NAMALWA (cell line): ENCODE measurements at places on chromosomes 7 and 10.

- no peak for DNase-seq
Measured at GRCh38 chr10:28354511-28354910, 51.6 kb upstream of the MPP7 start.

DNA sequence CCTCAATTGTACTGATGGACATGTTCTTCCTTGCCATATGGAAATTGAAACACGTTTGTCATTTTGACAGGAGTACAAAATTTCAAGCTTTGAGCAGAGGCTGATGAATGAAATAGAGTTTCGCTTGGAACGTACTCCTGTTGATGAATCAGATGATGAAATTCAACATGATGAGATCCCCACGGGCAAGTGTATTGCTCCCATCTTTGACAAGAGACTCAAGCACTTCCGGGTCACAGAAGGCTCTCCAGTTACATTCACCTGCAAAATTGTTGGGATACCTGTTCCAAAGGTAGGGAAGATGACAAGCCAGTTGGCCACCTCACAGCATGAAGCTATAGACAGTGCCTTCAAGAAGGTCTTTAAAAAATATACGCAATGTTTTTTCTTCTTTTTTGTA is 43.1 kb downstream of the ATOH7 start:
- no peak for DNase-seq

GRCh38 chr7:35334506-35334905 is 80.6 kb upstream of the TBX20 start:
- DNase-seq: no peak

DNA sequence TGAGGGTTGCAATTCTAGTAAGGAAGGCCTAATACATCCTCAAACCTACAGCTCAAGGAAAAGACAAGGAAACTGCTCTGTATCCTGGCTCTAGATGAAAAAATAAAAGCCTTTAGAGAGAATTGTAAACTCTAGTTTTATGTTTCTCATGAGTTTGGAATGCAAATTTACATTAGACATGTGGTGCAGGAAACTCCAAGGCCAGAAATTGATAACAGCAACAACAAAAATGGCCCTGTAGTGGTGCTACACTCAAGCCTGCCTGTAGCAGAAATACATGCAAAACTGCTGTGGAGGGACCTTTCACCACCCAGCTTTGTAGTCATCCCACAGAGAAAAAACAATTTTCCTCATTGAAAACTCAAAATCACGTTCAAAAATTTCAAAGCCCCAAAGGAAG is 546.7 kb upstream of the LRRN3 start:
- no peak for DNase-seq

- no peak for DNase-seq
Measured at GRCh38 chr10:127887541-127888415, 5.0 kb downstream of the CLRN3 start.

DNA sequence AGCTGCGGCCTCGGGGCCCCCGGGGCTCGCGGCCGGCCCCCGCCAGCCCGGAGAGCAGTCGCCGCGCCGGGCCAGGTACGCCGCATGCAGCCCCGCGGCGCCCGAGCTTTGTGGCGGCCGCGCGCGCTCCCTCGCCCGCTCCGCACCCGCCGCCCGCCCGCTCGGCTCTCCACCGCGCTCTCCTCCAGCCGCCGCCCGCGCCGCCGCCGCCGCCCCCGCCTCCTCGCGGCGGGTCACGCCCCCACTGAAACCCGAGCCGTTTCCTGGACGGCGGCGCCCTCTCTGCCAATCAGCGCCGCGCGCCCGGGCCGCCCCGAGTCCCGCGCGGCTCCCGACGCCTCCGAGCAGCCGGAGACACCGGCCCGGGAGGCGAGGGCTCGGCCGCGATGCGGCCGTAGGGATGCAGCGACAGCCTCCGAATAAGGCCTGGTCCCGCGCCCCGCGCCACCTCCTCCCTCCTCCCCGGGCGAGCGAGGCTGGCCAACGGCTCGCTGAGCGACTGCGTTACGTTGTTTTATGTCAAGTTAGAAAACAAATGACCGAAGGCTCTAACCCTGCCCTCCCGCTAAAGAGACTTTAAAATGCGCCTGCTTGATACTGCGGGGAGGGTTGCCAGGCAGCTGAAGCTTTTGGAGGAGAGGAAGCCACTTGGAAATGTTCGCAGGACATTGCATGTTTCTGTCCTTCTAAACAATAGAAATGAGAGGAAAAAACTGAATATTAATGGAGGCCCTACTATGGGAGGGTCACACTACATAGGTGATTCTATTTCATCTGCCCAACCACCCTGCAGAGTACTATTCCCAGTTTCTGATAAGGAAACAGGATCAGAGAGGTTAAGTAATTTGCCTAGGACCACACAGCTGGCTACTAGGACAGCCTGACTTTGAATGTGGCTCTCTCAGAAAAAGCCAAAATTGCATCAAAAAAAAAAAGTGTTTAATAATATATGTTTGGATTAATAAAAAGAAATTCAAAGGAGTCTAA is at the start of gene FGFR2:
Gene FGFR2 (minus strand): TSS at position 182 of the 987 bp plus-strand sequence. CDS start 4,627 bp downstream, outside the sequence.
- no peak for DNase-seq

- DNase-seq: peak; percentile 44
Measured at GRCh38 chr7:55271069-55271626, 94.0 kb upstream of the LANCL2 start.

DNA sequence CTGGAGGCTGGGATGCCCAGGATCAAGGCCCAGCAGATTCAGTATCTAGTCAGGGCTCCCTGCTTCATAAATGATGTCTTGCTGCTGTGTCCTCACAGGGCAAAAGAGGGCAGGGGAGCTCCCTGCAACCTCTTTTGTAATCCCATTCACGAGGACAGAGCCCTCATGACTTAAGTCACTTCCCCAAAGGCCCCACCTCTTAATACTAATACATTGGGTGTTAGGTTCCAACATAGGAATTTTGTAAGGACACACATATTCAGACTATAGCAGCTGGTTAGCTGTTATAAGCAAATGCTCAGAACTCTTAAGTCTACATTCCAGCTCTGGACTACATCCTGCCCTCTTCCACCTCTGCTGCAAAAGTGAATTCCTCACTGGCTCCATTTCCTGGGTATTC is 63.0 kb downstream of the VOPP1 start:
- no peak for DNase-seq

GRCh38 chr7:12127455-12127854 is 83.6 kb upstream of the TMEM106B start:
- no peak for DNase-seq

- DNase-seq: no peak
Measured at GRCh38 chr7:18976715-18977471, 140.5 kb downstream of the TWIST1 start.

- no peak for DNase-seq
Measured at GRCh38 chr10:34184939-34185386, 630.1 kb downstream of the PARD3 start.

- DNase-seq: no peak
Measured at GRCh38 chr10:48458662-48459048, 146.2 kb downstream of the ARHGAP22 start.

- no peak for DNase-seq
Measured at GRCh38 chr7:129896568-129897382, 56.0 kb downstream of the UBE2H start.

DNA sequence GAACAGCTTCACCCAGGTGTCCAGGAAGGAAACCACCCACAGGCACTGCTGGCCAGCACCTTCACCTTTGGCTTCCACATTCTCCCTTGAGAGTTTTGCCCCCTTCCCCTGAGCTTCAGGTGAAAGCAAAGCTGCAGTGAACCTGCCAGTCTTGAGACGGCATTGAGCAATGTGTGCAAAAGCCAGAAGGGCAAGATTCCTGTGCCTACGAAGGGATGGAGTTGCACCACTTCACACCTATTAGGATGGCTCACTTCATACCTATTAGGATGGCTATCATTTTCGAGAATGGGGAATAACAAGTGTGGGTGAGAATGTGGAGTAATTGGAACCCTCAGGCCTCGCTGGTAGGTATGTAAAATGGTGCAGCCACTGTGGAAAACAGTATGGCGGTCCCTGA is 7.2 kb downstream of the HABP2 start:
- no peak for DNase-seq

DNA sequence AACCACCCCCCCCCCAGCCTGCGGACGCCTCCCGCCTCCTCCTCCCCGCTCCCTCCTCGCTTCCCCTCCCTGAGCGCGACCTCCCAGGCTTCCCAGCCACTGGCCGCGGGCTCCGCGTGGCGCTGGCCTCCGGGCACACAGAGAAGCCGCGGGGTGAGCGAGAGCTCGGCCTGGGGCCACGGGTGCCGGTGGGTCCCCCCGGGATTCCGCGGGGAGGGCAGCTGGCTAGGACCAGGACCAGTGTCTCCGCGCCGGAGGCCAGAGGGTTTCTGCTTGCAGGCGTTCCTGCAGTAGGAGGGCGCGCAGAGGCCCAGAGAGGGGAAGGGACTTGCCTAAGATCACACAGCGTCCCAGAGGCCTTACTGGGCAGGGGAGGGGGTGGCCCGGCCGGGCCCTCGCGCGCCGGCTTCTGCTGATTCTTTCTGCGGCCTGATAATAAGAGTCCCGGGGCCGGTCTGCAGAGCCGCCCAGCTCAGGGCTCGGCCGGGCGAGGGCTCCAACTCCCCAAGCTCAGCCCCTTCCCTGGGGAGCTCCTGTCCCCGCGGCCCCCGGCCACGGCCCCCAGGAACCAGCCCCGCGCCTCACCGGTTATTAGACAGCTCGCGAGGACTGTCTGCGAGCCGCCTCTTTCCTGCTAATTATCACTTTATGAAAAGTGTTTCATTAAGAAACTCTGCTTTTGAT is 10.1 kb downstream of the UNCX start:
- no peak for DNase-seq

DNA sequence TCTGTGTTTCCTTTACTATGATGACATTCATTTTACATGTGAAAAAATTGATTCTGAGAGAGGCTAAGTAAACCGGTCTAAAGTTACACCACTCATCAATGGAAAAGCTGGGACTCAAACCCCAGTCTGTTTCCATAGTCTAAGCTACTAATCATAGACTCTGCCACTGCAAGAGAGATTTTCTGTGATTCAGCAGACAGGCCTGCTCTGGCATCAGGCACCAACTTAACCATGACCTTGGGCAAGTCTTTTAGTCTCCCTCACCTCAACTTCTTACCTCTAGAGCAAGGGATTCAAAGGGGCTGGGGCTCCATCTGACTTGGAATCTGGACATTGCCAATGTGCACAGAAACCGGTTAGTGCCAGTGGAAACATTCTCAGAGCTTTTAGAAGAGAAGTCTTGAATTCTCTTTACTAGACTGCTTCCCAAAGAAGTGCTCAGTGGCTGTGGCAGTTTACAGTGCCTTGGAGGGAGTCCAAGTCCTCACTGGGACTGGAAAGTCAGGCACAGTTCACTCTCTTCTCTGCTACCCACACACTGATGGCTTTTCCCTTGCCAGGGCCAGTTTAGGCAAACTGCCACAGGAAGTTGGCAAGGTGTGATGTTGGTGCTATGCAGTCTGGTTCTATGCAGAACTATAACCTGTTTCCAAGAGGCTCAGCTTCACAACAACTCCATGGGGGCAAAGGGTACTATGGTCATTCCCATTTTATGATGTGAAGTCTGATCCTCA is 4.5 kb upstream of the BLNK start:
- no peak for DNase-seq

- no peak for DNase-seq
Measured at GRCh38 chr7:44961844-44962482, 16.9 kb downstream of the MYO1G start.

GRCh38 chr10:60986791-60987190 is 42.8 kb upstream of the RHOBTB1 start:
- no peak for DNase-seq

DNA sequence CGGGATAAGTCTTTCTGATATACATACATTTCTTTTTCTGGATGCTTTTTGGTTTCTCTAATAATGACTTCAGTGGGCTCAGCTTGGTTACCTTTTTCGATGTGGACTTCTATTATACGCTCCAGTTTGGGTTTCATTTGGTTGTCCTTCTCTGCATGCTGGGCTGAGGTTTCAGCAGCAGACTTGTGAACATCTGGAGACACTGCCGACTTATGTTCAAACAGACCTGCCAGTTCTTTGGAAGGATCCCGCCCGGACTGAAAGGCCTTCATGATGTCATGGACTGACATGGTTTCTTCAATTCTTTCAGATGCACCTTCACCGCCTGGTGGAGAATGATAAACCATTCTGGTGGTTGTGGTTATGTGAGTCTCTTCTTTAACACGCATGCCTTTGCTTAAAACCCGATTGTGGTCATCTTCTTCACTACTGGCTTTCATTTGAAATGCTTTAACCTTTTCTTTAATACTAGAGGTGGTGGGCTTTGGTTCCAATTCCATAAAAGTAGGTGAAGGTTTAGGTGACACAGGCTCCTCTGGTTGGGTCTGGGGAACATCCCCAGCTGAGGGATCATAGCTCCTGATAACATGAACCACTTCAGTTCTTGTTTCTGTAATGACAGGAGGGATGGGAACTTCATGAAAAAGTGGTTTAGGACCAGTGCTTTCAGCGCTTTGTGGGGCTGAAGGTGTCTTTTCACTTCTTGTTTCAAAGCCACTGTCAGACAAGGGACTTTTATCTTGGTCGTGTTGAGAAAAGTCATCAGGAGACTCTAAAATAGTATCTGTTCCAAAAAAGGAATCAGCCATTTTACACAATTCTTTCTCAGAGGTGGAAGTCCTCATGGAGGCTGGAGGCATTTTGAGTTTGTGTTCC is 167.7 kb upstream of the CCDC6 start:
- DNase-seq: no peak

DNA sequence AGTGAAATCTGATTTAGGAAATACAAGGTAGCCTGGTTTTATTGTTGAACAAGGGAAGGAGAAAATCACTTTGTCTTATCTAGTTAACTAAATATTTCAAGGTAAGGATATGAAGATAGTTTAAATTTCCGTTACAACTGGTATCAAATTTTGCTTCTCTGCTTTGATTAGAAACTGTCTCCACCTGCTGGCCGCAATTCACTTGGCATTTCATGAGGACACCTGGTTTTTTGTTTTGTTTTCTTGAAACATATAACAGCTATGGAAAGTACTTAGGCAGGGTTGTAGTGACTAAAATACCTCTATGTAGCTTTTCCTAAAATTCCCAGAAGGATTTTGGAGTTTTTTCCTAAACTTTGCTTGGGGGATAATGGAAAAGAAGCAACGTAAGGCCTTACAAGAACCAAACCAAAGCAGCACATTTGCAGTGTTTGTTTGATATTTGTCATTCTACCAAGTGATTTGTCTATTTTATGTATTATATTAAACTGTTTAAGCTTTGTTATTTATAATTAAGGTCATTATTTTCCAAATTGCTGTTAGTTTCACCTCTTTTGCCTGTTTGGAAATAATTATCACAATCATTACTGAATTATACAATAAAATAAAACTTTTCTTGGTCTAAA is 73.6 kb downstream of the AHCYL2 start:
- DNase-seq: peak; percentile 79

GRCh38 chr10:26214551-26215395 is 1.8 kb upstream of the GAD2 start:
- no peak for DNase-seq

GRCh38 chr7:23915236-23915635 is 205.2 kb downstream of the STK31 start:
- DNase-seq: no peak

DNA sequence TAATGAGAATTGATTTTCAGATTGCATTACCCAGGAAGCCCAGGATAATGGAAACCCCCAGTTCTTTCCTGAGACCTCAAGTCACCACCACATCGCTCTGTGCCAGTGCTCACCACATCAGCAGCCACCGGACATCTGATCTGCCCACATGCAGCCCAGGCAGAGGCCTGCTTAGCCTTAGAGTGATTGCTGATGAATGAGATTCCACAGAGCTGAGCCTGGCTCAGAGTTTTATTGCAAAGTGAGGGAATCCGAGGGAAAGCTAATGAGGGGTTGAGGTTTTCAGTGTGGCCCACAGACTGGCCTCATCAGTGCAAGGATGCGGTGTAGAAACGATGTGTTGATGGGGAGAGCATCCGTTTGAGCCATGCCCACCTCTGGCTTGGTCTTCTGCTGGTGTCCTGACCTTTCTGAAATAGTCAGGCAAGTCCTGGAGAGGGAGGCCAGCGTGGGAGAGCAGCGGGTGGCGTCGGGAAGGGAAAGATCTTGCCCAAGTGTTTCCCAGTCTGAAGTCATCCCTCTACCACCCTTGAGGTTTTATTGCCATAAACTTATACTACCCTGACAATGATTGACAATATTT is 120.3 kb downstream of the ITIH5 start:
- no peak for DNase-seq
